Cardiac muscle cell (in vitro differentiated cells and primary cell): ENCODE measurements at places on chromosomes 16 and 17.

GRCh38 chr16:85719605-85720301, 31.0 kb upstream of the GINS2 start:
- DNase-seq = no peak

GRCh38 chr16:57084996-57085395, 7.4 kb upstream of the CPNE2 start:
- no peak for DNase-seq

DNA sequence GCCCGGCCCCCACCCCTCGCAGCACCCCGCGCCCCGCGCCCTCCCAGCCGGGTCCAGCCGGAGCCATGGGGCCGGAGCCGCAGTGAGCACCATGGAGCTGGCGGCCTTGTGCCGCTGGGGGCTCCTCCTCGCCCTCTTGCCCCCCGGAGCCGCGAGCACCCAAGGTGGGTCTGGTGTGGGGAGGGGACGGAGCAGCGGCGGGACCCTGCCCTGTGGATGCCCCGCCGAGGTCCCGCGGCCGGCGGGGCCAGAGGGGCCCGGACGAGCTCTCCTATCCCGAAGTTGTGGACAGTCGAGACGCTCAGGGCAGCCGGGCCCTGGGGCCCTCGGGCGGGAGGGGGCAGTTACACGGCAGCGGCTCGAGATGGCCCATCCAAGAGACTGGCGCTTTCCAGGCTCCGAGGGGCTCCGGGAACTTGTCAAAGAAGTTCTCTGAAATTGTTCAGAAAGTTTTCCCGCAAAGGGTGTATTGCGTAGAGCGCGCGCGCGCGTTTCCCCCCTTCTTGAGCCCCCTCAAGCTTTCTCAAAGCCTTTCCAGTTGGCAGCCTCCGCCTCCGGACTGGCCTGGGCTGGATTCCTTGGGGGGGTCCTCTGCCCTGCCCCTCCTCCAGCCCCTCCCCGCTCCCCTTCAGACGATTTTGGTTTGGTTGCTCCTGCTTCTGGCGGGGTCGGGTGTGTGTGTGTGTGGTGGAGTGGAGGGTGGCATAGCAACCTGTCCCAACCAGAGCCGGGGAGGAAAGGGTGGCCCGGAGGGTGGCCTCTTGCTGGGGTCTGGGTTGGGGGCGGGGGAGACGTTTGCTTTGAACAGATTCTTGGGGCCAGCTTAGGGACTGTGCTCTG, 504 bp downstream of the ERBB2 start:
- DNase-seq = peak; percentile 32

GRCh38 chr16:53771655-53772497, 67.9 kb downstream of the FTO start:
- DNase-seq = no peak

DNA sequence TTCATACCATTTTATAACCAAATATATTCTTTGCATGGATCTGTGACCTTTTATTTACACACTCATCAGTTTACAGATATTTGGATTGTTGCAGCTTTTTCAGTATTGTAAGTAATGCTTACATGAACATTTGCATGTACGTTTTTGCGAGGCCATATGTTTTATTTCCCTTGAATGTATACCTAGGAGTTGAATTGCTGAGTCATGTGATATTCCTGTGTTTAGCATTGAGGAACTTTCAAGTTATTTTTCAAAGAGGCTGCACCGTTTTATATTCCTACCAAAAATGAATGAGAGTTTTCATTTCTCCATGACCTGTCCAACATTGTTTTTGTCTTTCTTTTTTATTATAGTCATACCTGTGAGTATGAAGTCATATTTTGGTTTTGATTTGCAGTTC, 392.1 kb downstream of the CNTNAP4 start:
- DNase-seq = no peak

- no peak for DNase-seq
Observed at GRCh38 chr17:40281663-40282062, 6.0 kb upstream of the CDC6 start.

DNA sequence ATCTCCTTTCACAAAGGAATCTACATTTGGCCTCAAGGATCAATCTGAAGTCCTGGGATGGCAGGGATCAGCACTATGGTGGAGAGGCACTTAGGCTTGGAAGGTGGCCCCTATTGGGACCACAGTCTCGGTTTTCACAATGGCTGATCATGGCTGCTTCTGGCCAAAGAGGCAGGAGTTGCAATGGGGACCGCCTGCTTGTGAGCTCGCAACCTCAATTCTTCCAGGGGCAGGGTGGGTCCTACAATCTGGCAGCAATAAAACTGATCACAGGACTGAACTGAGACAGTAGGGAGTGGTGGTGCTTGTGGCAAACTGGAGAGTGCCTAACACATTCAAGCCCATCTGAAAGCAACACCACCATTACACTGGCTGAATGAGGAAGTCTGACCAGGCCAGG, 83.1 kb downstream of the NETO2 start:
- no peak for DNase-seq
